Activated T-cell treated with anti-CD3 and anti-CD28 coated beads, Interleukin-2, amount 50 U/mL, for 72 hours (primary cell): ENCODE measurements at places on chromosomes 2 and 18. TPM values are rescaled to one million over a fixed set of nuclear protein-coding genes. Genes with fewer than 3 reads are reported as not detected.

Gene HJURP
- total RNA-seq: 93.5 TPM

GRCh38 chr2:222976521-222977061 lies 75.4 kb upstream of the KCNE4 start:
- no peak for DNase-seq
- H3K4me1 ChIP-seq: no peaks in the 10 kb centered on the region
- no peak overlapping the region for H3K4me3 ChIP-seq

Gene VIT
- total RNA-seq: not detected

Gene INSIG2
- 48.9 TPM for total RNA-seq

GRCh38 chr2:70626254-70626990 lies 72.8 kb upstream of the TGFA start:
- no peak for DNase-seq
- H3K36me3 ChIP-seq: no peaks in the 10 kb centered on the region
